AG08395 (cell line): ENCODE measurements at places on chromosomes 3 and 15.
A peak's percentile ranks its signal among the peaks of the same experiment; 100 is the strongest.

- no peak for DNase-seq
These were observed 116.6 kb downstream of the SEC22A start for GRCh38 chr3:123318374-123318773.

DNA sequence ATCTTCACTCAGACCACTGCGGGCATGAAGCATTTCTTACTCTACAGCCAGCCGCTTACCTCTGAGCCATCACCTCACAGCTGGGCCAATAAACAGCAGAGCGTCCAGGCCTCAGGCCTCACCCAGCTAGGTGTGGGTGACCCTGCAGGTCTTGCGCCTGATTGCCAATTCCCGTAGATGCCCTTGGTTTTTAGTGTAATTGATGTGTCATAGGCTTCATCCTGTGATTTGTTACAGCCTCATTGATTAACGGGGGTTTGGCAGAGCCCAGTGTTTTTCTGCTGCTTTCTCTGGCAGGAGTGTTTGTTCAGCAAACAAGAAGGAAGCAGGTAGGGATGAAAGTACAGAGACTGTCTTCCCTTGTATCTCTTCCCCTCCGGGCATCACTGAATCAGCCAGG lies 49.6 kb upstream of the BNIP2 start:
- no peak for DNase-seq

DNA sequence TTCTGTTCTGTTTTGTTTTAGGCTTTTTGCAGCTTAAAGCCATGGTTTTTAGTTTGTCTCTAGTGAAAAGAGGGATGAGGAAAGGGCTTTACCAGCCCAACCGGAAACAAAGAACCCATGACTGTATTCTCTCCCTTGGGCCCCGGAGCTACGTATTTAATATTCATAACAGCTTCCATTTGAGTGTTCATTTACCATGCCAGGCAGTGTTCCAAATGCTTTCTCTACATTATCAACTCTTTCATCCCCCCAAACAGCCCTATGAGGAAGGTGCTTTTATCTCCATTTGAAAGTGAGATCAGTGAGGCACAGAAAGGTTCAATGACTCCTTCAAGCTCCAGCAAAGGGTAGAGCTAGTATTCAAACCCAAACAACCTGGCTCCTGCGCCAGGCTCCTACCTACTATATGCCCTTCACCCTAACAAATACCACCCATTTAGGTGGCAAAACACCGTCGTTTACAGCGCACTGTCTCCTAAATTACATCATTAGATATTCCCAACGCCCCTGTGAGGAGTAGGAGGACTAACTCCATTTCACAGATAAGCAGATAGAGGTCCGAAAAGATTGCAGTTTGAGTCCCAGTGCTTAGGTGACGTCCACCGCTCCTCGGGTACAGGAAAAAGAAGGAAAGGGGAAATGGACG lies 27.9 kb downstream of the GTPBP8 start:
- peak; percentile 9 for DNase-seq

DNA sequence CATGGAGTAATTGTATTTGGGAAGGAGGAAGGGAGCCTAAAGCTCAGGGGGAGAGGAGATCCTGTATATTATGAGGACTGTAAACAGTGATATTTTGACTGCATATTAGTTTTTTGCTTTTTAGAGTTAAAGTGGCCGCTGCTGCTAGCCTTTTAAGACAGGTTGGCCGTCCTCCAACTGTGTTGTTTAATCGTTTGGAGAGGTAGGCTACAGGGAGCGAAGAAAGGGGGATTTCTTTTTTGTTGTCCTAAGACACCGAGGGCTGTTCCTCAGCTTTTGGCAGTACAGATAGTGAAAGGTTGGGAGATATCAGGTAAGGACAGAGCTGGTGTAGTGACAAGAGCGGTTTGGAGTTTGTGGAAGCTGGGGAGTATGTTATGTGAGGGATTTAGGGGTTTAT lies 38.2 kb upstream of the RNF7 start:
- no peak for DNase-seq

DNA sequence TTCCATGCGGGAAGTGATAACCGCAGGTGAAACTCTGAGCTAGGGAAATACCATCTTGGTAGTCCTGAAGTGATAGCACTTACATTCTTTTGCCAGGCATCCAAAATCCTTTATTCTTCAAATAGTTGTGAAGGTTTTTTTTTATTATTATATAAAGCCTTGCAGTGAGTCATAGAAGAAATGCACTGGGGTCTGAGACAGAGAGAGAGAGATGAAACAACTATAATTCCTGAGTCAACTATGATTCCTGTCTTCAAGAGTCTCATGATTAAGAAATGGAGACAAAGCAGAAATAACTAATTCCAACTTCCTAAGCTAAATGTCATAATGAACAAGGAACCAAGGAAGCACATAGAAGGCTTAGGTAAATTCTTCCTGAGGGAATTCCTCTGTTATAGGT lies 495.6 kb downstream of the LPP start:
- DNase-seq = peak; percentile 32

- DNase-seq = no peak
These were observed 98.3 kb downstream of the TOP2B start for GRCh38 chr3:25566358-25566920.

GRCh38 chr3:154214306-154214705 lies 93.1 kb downstream of the ARHGEF26 start:
- DNase-seq = peak; percentile 35

- no peak for DNase-seq
These were observed 192.0 kb upstream of the HES1 start for GRCh38 chr3:193943851-193944517.

- DNase-seq = no peak
These were observed 161.5 kb upstream of the KBTBD8 start for GRCh38 chr3:66836363-66837152.

DNA sequence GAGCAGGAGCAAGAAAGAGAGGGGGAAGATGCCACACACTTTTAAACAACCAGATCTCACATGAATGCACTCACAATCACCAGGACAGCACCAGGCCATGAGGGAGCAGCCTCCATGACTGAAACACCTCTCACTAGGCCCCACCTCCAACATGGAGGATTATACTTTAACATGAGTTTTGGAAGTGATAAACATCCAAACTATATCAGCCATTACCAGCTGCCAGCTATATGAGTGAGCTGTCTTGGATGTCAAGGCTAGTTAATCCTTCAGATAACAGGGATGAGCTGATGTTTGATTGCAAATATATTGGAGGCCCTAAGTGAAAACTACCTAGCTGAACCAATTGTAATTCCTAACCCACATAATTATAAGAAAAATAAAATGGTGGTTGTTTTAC lies 108.4 kb upstream of the DCBLD2 start:
- DNase-seq = no peak
